Activated CD4-positive, alpha-beta T cell treated with anti-CD3 and anti-CD28 coated beads, Interleukin-2, amount 10 ng/mL, durations not matched to agents 24 days and 14 days (primary cell): ENCODE measurements at places on chromosomes 4 and X.
A peak's percentile ranks its signal among the peaks of the same experiment; 100 is the strongest.

- no peak overlapping the region for H3K27ac ChIP-seq
- H3K4me3 ChIP-seq = no peak overlapping the region
- H3K4me1 ChIP-seq = peaks cover 13% of the 10 kb centered on the region
- no peak for DNase-seq
- peaks cover 20% of the 10 kb centered on the region for H3K27me3 ChIP-seq
These were observed 75.9 kb downstream of the QRFPR start for GRCh38 chr4:121304893-121305292.

GRCh38 chr4:26420913-26421312 lies 69.4 kb downstream of the CCKAR start:
- H3K4me1 ChIP-seq = peaks cover 11% of the 10 kb centered on the region
- H3K27me3 ChIP-seq = no peaks in the 10 kb centered on the region
- no peak overlapping the region for H3K4me3 ChIP-seq
- peaks cover 65% of the 10 kb centered on the region for H3K36me3 ChIP-seq

DNA sequence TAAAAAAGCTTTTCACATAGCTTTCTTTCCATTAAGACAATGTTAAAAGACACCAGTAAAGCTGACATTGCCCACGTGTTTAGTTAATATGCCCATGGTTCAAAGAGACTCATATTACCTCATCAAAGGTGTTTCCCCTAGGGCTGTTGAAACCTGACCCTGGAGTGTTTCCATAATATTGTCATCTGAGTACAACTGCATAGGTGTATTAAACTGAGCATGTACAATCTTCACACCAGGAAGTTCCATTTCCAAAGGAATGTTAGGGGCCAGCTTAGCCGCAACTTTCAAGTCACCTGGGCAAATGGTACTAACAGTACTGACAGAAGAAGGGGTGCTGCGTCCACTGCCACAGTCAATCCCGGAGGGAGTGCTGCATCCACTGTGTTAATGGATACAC lies 27.1 kb downstream of the PDLIM3 start:
- peaks cover 5% of the 10 kb centered on the region for H3K4me1 ChIP-seq
- no peak overlapping the region for H3K4me3 ChIP-seq
- H3K27me3 ChIP-seq = peaks cover 35% of the 10 kb centered on the region
- H3K27ac ChIP-seq = no peak overlapping the region
- no peaks in the 10 kb centered on the region for H3K36me3 ChIP-seq
- DNase-seq = no peak

GRCh38 chr4:148740701-148741100 lies 298.5 kb upstream of the NR3C2 start:
- no peaks in the 10 kb centered on the region for H3K36me3 ChIP-seq
- H3K27ac ChIP-seq = no peak overlapping the region
- no peak overlapping the region for H3K4me3 ChIP-seq

GRCh38 chrX:9816084-9816700 lies 30.0 kb downstream of the SHROOM2 start:
- no peak overlapping the region for H3K27ac ChIP-seq
- peaks cover 6% of the 10 kb centered on the region for H3K27me3 ChIP-seq
- no peaks in the 10 kb centered on the region for H3K4me1 ChIP-seq
- no peak overlapping the region for H3K4me3 ChIP-seq

DNA sequence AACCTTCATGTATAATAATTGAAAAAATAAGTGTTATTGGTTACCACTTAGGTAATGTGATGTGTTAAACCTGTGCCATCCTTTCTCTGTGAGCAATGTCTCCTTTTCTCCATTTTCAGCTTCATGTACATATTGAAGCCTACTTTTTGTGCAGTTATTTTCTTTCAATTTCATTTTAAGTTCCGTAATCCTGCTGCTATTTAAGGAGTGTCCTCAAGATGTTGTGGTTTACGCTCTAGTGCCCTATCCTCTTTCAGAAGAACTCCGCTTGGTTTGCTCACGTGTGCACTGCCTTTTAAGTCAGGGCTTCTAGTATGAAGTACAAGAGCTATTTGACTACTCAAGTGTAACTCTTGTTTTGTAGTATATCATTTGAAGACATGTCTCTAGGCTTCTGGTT lies 2253.2 kb upstream of the TENM3 start:
- no peaks in the 10 kb centered on the region for H3K36me3 ChIP-seq
- H3K4me3 ChIP-seq = no peak overlapping the region
- no peaks in the 10 kb centered on the region for H3K4me1 ChIP-seq
- no peak for DNase-seq
- H3K27ac ChIP-seq = no peak overlapping the region

GRCh38 chr4:70772929-70773555 lies 51.3 kb downstream of the RUFY3 start:
- no peak overlapping the region for H3K27ac ChIP-seq
- no peaks in the 10 kb centered on the region for H3K27me3 ChIP-seq
- H3K36me3 ChIP-seq = peaks cover 5% of the 10 kb centered on the region
- peaks cover 2% of the 10 kb centered on the region for H3K4me1 ChIP-seq

GRCh38 chr4:55503169-55503568 lies 43.5 kb downstream of the CLOCK start:
- DNase-seq = no peak
- no peak overlapping the region for H3K27ac ChIP-seq
- no peak overlapping the region for H3K4me3 ChIP-seq
- peaks cover 2% of the 10 kb centered on the region for H3K4me1 ChIP-seq

DNA sequence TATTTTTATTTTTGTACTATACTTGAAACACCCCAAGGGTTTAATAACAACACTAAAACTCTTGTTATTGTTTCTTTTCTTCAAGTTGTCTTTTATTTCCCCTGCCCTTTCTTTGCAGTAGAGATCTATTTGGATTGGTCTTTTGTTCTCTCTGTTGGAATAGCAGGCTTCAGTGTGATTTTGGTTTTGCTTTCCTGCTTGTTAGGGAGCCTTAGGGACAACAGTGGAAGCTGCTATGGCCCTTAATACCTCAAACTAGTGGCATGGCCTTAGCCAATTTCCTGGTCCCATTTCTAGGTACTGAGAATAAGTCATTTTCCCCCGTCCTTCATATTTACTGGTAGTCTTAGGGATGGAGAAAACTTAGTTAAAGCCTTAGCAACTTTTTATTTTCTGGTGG lies 535.4 kb upstream of the NDST4 start:
- H3K27ac ChIP-seq = no peak overlapping the region
- no peaks in the 10 kb centered on the region for H3K36me3 ChIP-seq
- H3K4me3 ChIP-seq = no peak overlapping the region
- no peaks in the 10 kb centered on the region for H3K27me3 ChIP-seq
- no peaks in the 10 kb centered on the region for H3K4me1 ChIP-seq
- DNase-seq = no peak

DNA sequence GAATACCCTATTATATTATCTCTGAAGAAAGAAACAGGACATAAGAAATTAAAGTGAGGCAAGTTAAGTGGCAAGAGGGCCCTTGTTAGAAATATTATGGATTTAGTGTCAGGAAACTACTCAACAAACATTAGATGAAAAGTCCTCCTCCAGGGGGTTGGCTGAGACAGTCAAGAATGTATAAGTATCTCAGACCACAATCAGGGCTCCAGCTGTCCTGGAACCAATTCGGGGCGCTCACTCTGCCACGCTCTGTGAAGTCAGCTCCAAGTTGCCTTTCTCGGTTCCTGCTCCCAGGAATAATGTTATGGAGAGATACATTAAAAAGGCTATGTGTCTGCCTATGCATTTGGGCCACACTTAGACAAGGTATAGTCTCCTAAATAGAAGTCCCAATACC lies 73.3 kb downstream of the RASGEF1B start:
- no peak overlapping the region for H3K4me3 ChIP-seq
- H3K36me3 ChIP-seq = no peaks in the 10 kb centered on the region
- no peak overlapping the region for H3K27ac ChIP-seq
- DNase-seq = no peak
- no peaks in the 10 kb centered on the region for H3K4me1 ChIP-seq

DNA sequence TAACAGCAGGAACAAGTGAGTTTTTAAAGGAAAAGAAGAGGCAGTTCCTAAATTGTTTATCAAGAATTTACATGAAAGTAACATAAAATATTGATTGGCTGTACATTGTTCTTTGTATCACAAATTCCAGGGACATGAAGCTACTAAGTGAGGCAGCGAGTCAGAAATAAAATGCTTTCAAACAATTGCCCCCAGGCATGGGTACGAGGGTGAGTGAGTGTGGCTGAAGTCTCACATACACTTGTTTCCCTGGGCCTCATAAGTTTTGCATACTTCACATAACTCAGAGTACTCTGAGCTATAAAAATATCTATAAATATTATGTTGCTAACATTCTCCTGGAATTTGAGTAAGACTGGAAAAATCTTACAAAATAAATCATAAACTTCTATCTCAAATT lies 511.6 kb upstream of the PRKX start:
- no peaks in the 10 kb centered on the region for H3K36me3 ChIP-seq
- H3K4me1 ChIP-seq = no peaks in the 10 kb centered on the region
- no peak overlapping the region for H3K4me3 ChIP-seq
- DNase-seq = no peak

GRCh38 chr4:121510341-121510874 lies 129.6 kb upstream of the QRFPR start:
- H3K27me3 ChIP-seq = peaks cover 10% of the 10 kb centered on the region
- H3K4me3 ChIP-seq = no peak overlapping the region
- no peak for DNase-seq
- H3K27ac ChIP-seq = no peak overlapping the region
- H3K4me1 ChIP-seq = peaks cover 10% of the 10 kb centered on the region

GRCh38 chr4:172099376-172099775 lies 286.2 kb downstream of the GALNTL6 start:
- H3K27ac ChIP-seq = no peak overlapping the region
- DNase-seq = no peak
- H3K4me1 ChIP-seq = no peaks in the 10 kb centered on the region
- H3K4me3 ChIP-seq = no peak overlapping the region
- no peaks in the 10 kb centered on the region for H3K27me3 ChIP-seq

DNA sequence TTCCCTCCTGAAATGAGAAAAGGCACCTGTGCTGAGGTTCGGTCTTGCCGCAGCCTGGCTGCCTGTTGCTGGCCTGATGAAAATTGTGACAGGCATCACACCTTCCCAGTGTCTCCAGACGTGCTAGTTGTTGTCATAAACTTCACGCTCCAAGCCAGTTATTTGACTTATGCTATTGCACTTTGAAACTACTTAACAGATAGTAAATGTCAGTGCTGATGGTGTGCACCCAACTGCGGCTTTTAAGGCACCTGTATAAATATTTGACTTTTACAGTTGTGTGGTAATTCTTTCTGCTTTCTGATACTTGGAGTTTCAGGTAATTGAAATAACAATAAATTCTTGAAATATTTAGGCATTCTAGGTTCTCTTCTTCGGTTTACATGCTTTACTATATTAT lies 1.8 kb downstream of the WWC2 start:
- peak overlapping the region; percentile 19 for H3K4me3 ChIP-seq
- no peak overlapping the region for H3K27ac ChIP-seq
- H3K27me3 ChIP-seq = peaks cover 48% of the 10 kb centered on the region
- H3K36me3 ChIP-seq = peaks cover 5% of the 10 kb centered on the region
- peaks cover 3% of the 10 kb centered on the region for H3K4me1 ChIP-seq

- no peaks in the 10 kb centered on the region for H3K27me3 ChIP-seq
- H3K36me3 ChIP-seq = no peaks in the 10 kb centered on the region
- no peak for DNase-seq
- no peak overlapping the region for H3K27ac ChIP-seq
- H3K4me1 ChIP-seq = no peaks in the 10 kb centered on the region
These were observed 2441.7 kb downstream of the ARAP2 start for GRCh38 chr4:33802578-33802977.
